ENCODE measurements at places on chromosomes 16 and 17.

GRCh38 chr17:28413804-28414203 lies 7.8 kb upstream of the SLC46A1 start:
- DNase-seq: no peak

- DNase-seq: no peak
Measured at GRCh38 chr17:64260886-64261285, 2.2 kb downstream of the TEX2 start.

GRCh38 chr17:57425431-57425830 lies 169.1 kb downstream of the MSI2 start:
- no peak for DNase-seq

- peak; percentile 82 for DNase-seq
Measured at GRCh38 chr16:87945351-87946042, 5.7 kb upstream of the BANP start.

- DNase-seq: no peak
Measured at GRCh38 chr17:17638467-17638866, 42.8 kb upstream of the RAI1 start.

DNA sequence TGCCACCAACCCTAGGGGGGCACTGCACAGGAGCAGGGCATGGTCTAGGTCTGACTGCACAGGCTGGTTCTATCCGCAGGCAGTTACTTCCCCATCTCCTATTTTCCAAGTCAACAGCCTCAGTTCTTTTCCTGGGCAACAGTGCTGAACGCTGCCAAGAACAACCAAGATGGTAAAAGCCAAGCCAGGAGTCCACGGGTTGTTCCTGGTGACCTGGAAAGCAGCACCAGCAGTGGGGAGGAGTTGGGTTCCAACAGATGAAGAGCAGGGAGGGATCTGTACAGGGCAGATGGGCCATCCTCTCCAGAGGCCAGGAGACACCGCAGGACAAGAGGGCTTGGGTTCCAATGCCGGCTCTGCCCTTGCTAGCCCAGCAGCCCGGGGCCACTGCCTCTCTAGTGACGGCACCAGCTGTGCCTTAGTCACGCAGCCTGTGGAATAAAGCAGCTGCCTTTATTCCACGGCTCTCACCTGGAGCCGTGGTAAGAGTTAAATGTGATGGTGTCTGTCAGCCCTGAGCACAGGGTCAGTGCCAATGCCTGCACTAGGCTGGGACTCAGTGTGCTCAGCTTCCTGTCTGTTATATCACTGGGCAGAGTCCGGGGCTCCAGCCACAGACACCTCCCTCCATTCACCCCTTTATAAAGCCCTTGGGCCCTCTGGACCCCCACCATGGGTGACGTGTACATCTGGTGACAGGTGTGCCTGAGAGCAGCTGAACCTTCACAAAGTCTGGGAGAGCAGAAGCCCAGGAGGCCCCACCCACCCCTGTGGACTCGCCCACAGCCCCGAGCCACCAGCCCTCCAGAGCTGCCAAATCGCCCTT lies 44.9 kb downstream of the MARF1 start:
- DNase-seq: no peak

- no peak for DNase-seq
Measured at GRCh38 chr17:31733326-31733725, 125.7 kb downstream of the COPRS start.

DNA sequence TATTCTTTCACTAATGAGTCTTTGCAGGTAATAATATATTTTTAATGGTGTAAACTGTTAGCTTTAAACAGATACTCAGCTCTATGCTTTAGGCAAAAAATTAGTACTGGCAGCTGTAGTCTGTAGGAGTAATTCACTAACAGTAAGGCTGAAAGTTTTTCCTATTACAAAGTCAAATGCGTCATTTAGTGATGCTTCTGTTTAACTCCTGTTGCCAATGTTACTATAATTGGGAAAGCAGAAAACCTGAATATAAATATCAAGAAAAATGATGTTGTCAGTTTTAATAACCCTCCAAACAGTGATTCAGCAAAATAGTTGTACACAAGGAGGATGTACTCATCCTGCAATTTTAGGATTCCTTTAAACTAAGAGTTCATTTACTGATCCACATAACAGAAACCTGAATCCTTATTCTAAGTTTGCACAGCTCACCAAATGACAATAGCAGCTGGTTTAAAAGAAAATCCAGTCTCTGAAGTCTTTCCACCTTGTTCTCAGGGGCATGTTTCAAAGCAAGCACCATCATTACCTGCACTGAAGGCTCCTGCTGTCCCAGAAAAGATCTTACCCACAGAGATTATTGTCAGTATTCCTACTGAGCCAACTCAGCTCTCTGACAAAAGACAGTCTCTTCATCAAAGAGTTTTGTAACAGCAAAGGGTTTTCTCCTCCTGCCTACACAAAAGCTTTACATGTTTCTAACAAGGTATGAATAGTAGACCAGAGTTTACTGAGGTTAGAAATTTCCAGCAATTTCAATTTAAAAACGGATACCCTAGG lies 4.2 kb downstream of the CDR2 start:
- DNase-seq: peak; percentile 85

GRCh38 chr17:66750781-66751543 lies 84.0 kb upstream of the CACNG5 start:
- no peak for DNase-seq

DNA sequence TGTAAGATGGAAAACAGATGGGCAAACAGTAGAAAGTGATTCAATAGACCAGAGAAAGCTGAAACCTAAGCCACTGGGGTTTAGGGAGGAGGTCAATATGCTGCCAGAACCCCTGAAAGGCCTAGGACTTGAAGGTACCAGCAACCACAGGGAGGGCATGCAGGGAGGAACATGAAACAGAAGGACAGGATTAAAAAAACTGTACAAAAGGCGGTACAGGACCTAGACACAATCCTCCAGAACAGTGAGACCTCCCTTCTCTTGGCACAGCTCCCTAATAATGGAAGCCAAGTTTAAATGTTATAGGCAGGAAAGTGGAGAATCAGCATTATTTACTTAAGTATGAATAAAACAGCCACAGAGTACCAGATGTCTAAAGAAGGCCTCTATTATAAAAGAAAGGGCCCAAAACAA lies 105.5 kb downstream of the SPAG9 start:
- DNase-seq: peak; percentile 94

DNA sequence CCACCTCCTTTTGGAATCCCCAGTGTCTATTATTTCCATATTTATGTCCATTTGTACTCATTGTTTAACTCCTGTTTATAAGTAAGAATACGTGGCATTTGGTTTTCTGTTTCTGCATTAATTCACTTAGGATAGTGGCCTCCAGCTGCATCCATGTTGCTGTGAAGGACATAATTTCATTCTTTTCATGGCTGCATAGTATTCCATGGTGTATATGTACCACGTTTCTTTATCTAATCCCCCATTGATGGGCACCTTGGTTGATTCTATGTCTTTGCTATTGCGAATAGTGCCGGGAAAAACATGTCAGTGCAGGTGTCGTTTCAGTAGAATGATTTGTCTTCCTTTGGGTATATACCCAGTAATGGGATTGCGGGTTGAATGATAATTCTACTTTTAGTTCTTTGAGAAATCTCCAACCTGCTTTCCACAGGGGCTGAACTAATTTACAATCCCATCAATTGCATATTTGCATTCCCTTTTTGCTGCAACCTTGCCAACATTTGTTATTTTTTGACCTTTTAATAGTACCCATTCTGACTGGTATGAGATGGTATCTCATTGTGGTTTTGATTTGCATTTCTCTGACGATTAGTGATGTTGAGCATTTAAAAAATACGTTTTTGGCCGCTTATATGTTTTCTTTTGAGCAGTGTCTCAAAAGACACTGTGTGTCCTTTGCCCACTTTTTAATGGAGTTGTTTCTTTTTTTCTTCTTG lies 373.2 kb upstream of the TNRC6C start:
- DNase-seq: no peak

DNA sequence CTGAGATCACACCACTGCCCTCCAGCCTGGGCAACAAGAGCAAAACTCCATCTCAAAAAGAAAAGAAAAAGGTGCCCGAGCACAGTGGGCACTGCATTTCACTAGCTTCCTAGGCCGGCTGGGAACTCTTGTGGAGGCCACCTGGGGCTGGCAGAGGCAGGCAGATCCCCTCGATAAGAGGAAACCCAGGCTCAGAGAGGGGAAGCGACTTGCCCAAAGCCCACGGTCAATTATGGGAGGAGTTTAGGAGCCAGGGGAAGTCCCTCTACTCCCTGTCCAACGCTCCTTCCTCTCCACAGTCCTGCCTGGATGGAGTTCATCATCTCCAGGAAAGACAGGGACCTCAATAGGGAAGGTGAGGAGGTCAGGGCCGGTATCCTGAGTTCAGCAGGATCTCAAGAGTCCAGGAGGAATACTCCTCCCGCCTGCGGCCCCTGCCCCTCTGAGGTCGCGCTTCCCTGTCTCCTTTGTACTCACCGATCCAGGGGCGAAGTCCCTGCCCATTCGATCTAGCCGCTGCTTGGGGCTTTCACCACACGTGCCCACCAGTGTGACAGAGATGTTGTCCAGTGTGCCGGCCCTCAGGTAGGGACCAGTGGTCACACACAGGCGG lies 841 bp downstream of the ALOXE3 start:
- peak; percentile 30 for DNase-seq

GRCh38 chr16:21103941-21104860 lies 46.4 kb downstream of the DNAH3 start:
- DNase-seq: peak; percentile 35

DNA sequence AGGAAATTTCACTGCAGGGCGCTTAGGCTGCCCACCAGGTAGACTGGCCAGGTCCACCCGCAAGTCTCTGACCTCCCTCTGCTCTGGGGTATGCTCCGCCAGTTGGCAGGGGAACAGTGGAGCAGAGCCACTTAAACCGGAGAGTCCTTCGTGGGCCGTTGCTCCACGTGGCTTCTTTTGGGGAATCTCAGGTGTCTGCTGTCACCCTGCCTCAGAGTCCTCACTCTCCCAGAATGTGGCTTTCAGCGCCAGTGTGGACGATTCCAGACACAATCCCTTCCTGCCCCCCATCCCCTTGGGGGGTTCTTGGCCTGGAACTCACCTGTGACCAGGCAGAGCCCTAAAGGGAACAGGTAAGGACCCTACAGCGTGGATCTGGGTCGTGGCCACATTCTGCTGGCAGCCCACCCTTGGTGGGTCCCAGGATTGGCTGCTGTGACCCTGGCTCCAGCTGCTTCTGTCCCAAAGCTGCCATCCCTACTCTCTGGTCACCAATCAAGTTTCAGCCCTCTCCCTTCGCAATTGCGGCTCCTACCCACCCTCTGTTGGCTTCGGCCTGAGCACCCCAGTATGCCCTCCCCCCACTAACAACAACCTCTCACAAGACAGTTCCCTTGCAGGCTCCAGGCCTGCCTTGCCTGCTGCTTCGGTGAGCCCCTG lies 22.2 kb downstream of the DHRS7C start:
- no peak for DNase-seq

GRCh38 chr17:13176436-13176835 lies 158.6 kb upstream of the ELAC2 start:
- no peak for DNase-seq

DNA sequence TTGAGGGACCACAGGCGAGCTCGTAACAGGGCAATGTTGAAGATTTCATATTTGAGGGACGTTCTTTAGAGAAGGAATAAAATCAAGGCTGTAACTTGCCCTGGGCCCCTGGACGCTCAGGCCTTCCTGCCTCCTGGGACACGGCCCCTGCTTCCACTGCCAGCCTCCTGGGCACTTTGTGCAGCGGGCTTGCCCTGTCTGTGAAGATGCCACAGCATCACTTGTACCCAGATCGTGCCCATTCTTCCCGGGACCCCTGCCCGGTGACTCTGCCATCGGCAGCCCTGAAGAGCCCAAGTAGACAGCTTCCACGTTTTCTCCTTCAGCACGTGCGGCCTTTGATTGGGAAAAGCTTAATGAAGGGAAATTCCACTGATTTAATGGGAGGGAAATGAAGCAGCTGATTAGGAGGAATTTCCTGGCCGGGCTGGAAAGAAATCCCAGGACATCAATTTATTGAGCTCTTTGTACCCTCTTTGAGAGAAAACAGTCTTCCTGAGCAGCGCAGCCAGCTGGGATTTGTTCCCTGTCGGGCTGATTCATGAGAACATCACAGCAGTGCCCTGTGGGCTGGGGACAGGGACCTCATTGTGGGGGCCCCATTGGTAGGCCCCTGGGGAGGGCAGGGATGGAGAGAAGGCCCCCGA lies 71.5 kb downstream of the CRISPLD2 start:
- peak; percentile 41 for DNase-seq

DNA sequence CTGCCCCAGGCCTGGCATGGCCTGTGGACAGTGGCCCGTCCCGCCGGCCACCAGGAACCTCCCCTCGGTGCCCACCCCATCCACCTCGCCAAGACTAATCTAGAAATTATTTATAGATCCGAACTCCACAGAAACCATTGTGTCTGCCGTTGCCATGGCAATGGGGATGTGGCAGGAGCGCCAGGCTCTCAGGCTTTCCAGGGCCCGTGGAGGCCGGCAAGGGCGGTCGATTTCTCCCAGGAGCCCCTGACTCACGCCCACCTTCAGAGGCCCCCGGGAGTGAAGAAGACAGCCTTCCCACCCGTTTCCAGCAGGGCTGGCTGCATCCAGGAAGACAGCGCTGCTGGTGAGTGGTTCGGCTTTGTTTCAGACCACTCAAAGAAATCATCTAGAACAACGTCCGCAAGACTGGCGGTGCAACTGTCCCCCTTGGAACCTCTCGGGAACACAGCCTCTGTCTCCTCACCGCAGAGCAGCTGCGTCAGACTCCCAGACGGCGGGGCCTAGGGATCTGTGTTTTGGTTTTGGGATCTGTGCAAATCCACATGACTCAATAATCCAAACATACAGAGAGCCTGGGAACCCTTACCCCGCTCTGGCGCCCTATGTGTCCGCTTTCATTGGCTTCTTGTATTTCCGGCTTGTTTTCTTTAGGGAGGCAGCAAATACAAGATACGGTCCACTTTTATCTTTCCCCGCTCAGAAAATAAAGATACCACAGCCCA lies 48.5 kb upstream of the ZCCHC14 start:
- peak; percentile 44 for DNase-seq

DNA sequence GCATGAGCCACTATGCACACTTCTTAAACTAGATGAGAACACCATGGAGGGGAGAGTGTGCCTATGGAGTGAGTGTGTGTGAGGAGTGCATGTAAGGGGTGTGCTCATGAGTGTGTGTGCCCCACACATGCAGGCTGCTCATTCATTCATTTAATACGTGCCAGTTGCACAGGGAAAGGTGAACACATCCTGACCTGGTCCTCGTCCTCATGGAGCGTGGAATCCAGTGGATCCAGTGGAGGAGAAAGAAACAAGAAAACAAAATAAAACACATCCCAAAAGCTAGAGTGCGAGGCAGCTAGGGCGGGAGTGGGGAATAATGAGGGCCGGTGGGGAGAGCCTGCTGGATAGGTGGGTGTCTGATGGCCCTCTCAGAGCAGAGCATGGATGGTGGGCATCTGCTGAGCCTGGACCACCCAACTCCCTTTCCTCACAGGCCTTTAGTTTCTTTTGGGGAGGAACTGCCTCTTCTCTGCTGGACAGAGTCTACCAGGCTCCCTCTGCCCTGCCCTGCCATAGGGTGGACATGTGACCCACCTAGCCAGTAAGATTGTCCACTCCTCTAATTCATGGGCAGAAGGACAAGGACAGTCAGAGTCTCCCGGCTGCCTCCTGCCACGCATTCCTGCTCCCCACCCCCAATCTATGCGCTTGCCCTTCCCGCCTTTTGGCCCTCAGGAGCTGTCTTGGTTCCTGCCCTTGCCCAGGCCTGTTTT lies 204.3 kb downstream of the RAB11FIP4 start:
- DNase-seq: no peak

All from muscle of leg (tissue), 16 donors.